ENCODE measurements at places on chromosomes 2 and 18.

GRCh38 chr2:239225371-239225851, 175.4 kb downstream of the HDAC4 start:
- peak; percentile 65 for DNase-seq

GRCh38 chr2:30235008-30235655, 3.8 kb downstream of the LBH start:
- DNase-seq: no peak

DNA sequence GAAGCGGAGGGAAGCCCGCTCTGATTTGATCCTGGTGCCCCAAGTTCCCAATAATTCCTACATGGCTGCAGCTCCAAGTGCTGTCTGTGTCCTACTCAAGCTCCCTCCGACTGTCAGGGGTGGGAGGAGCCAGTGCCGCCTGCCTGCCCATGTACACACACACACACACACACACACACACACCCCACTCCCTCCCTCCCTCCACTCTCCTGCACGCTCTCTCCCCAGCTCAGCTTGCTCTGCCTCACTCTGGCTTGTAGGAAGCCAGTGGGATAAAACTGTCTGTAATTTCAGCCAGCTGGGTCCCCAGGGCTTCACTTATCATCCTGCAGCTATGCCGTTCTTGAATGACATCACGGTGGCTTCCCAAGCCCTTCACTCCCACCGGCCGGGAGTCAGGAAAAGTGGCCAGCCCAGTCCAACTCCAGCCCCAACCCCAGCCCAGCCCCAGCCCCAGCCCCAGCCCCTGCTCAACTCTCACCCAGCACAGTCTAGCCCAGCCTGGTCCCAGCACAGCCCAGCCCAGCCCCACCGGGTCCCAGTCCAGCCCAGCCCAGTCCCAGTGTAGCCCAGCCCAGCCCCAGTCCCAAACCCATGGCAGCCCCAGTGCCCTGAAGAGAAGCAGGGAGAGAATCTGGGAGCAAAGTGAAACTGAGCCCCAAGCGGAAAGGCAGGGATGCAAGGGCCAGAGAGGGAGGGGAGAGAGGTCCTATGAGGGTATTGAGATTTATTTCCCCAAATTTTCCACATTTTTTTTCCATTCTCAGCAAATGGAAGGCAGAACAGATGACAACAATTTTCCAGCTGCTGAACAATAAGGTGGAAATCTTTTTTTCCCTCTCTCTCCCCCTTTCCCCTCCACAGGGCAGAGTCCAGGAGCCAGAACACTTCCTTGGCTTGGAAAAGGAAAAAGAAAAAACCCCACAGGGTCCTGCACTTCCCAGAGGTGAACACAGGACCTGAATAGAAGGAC, 144.0 kb downstream of the TNS1 start:
- peak; percentile 21 for DNase-seq

DNA sequence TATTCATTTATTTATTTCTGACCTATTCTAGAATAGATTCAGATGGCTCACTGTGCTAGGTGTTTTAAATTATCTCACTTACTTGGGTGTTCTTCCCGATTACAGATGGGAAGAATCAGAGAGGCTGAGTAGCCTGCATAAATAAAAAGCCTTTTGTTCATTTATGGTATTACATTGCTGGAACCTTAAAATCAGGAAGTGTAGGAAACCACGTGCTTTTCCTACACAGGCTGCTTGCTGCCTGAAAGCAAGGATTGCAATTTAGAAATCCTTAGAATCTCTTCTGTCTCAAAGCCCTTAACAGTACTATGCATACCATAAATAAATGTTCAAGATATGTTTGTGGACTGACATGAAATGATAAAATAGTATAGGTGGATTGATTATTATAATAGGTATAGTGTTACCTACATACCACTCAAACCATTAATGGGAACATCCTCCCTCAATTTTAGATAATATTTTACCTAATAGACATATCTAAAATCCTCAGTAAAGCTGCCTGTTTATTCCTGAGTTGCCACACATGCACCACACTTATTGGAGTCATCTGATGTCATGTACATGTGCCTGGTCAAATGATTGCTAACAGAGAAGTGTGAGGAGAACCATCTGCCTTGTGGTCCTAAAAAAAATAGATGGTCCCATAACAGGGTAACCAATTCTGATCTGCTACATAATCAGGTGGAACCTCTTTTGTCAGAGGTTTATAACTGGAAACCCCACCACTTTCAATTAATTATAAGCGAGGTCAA, 73.5 kb upstream of the C2orf15 start:
- no peak for DNase-seq

- no peak for DNase-seq
These were observed 77.7 kb downstream of the RHOB start for GRCh38 chr2:20524412-20525040.

DNA sequence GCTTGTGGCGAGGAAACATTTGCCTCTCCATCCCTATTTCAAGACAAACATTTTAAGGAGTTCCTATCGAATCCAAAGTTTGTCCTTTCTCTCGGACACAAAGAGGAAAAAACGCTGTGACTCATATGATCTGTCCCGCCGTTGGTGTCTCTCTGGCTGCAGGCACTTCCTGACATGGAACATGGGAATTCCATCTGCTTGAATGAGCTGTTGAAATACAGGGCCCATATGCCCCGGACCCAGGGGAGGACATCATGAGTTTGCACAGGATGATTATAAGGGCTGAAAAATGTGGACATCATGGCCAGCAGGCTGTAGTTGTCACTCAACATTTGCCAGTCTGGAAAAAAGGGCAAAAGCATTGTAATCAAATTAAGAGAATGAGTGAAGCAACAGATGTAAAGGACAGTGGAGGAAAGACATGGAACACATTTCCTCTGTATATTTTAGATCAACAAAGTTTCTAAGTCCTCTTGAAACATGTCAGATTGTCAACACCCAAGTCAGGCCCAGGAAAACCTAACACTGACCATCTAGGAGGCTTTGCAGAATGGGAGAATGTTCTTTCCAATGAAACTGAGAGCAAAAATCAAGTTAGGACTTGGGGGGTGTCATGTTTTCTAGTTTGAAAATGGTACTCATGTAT, 103.2 kb upstream of the SMIM21 start:
- no peak for DNase-seq

DNA sequence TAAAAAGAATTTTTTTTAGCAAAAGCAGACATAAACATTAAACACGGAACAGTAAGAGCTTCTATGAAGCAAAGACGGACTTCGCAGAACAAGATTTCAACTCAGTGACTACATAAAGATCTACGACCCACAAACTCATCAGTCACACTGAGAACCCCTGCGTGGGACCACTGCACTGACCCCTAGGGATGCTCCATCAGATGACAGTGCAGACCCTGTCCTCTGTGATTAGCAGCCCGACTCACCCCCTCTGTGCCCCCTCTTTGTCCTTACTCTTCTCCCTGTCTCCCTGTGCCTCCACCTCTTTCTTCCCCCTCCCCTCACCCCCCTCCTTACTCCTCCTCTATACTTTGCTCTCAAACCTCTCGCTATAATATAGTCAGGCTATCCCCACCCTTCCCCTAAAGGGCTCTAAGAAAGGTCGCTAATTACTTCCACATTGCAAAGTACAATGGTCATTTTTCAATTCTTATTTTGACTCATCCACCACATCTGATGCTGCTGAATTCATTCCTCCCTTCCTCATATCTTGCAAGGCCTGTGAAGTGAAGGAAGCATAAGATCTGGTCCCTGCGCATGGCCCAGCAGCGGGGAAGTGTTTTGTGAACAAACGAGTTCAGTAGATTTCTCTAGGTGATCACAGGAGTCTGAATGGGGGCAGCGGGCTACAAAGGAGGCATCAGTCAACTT, 89.3 kb downstream of the CABYR start:
- DNase-seq: no peak

- DNase-seq: no peak
These were observed 121.8 kb downstream of the GLI2 start for GRCh38 chr2:120857422-120857821.

GRCh38 chr2:23924589-23925359, 2.1 kb downstream of the ATAD2B start:
- no peak for DNase-seq

DNA sequence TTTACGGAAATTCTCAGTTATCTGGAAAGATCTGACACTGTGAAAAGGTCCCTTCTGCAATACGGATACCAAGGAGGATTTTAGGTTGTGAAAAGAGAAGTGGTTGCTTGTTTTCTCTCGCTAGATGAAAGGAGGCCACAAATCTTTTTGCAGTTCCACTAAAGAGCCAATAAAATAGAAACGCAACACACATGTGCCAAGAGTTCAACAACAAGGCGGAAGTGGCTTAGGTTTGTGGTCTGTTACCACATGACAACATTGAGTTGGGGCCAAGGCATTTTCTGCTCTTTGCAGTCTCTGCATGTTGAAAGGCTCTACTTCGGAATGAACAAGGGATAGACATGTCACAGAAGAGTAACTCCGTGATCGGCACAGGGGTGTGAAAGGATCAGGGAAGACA, 115.7 kb upstream of the OSR1 start:
- no peak for DNase-seq

DNA sequence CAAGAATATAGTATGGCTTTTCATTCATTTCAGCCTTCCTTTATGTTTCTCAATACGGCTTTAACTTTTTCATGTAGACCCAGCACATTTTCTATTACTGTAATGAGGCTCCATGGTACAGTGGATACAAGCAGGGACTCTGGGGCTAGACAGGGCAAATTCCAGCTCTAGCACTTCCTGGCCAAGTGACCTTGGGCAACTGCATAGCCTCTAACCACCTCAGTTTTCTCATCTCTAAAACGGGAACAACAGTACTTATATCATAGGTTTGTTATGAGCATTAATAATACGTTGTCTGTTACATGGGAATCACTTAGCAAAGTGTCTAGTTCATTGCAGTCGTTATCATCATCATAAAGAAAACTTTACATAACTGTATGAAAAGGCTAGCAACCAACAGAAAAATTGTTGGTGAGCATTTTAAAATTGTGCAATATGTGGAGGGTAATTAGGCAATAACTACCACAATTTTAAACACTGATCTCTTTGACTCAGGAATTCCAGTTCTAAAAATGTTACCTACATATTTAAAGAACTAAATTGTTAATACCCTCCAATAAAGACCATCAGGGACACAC, 13.7 kb upstream of the RMDN2 start:
- no peak for DNase-seq

GRCh38 chr2:28695245-28695647, 56.4 kb upstream of the PPP1CB start:
- DNase-seq: no peak

DNA sequence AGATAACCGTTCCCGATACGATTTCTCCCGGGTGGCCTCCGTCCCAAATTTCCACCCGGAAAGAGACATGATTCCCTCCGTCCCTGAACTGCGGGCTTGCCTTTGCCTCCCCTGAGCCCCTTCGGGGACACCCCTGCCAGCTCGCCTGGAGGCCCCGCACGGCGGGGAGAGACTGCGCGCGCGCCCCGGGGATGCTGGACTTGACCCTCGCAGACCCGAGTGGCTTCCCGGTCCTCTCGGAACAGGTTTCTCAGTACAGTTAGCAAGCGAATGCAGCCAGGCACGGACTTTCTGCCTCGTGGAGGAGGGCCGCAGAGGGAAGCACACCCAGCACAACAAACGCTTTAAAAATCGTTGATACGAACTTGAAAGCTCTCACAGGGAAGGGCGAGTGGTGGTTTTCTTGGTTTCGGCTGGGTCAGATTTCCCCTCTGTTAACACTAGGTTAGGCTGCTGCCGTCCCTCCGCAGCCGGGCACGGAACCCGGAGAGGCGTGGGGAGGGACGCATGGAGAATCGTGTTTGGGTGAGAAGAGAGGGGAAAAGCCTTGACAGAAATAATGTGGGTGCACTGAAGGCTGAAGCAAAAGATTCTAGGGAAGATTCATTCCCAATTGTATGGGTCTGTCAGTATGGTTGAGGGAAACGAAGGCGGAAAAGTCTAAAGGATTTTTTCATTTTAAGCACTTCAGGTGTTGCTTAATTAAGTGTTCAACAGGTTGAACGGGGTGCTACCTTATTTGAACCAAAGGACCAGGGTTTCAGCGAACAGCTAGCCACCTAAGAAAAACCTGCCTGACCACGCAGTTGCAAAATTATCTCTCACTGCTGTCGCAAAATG, 916 bp downstream of the TNFRSF11A start:
- peak; percentile 31 for DNase-seq

DNA sequence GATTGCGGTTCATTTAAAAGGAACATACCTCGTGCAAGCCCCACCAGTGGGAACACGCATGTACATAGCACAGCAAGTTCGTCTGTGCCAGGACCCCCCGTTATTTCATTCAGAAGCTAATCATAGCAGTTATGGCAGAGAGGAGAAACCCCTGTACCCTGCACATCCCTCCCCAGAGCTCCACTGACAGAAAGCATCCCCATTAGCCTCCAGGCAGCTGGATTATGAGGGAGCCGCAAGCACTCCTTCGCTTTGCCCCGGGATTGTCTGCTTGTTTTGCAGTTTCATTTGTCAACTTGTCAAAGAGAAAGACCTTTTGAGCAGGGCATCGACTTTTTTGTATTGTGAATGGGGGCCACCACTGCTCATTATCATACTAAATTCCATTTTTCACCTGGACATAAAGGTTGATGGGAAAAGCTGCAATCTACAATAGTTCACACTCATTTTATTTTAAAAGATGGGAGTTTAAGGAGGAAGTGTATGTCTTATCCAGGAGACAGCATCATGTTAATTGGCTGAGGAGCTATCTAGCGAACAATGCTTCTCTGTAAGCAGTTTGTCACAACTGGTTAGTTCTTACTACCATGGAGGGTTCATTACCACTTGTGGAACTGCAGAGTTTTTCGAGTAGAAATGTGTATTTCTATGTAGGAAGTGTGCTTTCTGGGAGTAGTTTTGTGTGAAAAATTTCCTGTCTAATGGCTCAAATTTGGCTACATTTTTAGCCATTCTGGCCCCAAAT, 255.3 kb downstream of the THSD7B start:
- DNase-seq: no peak

DNA sequence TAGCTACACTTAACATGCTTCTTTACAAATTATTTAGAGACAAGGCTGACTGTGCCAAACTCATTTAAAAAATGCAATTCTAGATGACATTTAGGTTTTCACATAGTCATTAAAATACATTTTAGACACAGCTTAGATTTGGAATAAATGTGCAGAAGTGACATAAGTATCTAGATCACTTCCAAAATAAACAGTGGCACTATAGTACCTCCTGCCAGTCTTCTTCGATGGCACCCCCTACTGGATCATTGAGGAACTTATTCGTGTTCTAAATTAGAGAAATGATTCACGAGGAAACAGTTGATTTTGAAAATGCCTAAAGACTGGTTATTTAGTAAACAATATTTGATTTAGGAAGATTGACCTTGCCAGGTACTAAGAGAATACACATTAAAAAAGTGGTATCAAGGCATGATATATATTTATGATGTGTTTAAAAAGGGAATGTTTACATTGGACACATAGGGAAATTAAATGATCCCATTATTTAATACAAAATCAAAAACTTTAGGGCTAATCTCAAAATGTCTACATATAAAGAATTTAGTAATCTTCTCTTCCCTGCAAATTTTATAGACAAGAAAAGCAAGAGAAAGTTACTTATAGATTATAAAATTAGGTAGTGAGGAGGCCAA, 323.9 kb downstream of the XIRP2 start:
- DNase-seq: no peak

Data from NCI-H510A (cell line).